ENCODE measurements at places on chromosomes 6 and 20.
A peak's percentile ranks its signal among the peaks of the same experiment; 100 is the strongest.

DNA sequence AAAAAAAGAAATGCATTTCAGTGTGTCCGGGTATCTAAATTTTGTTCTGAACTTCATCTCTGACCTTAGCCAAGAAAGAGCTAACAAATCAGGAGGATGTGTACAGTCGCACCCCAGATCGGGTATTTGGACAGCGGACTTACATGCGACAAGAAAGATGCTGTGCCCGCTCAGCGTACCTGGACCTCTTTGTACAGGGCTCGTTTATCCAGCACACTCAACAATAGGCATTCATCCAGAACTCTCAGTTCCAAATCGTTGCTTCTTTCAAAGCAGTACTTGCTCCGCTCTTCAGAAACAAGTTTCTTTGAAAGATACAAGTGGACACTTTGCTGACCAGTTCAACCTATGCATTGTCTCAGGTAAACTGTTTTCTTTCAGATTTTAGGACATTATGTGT, 191.7 kb downstream of the LY86 start:
- DNase-seq: no peak

- no peak for DNase-seq
These were observed 333.3 kb upstream of the HSF2 start for GRCh38 chr6:122066200-122066599.

DNA sequence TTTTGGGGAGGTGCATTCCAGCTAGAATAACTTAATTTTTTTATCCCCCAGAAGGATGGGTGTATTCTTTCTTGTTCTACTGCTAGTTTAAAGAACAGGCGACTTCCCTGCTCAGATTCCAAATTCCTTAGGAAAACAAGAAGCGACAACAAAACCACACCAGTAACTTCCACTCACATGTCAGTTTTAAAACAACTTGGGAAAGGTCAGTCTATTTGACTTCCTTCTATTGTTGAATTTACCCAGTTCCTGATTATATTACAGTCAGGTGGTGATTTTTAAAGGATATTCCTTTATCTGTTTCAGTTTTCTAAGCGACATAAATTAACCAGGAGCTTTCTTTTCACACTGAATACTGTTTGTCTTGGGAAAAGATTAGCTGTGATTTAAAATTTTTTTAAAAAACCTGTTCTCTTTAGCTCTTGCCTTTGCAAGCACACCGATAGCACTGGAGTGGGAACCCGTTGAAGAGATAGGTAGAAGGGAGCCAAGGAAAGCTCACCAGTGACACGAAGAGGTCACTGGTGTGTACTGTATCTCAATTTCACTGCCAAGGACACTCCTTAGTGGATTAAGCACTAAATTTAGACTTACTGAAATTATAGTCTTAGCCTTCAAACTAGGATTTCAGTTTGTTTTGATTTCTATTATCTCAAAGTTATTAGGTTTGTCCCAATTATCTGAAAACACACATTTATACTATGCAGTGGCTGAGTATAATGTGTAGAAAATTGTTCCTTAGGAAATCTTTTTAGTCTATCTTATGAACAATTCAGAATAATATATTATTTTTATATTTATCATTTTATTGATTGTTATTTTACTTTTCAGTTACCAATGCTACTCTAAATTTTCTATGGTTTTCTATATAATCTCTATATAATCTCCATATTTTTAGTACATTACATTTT, 22.3 kb downstream of the MARCKS start:
- DNase-seq: peak; percentile 81

- no peak for DNase-seq
These were observed 47.0 kb downstream of the WDR27 start for GRCh38 chr6:169654598-169655391.

DNA sequence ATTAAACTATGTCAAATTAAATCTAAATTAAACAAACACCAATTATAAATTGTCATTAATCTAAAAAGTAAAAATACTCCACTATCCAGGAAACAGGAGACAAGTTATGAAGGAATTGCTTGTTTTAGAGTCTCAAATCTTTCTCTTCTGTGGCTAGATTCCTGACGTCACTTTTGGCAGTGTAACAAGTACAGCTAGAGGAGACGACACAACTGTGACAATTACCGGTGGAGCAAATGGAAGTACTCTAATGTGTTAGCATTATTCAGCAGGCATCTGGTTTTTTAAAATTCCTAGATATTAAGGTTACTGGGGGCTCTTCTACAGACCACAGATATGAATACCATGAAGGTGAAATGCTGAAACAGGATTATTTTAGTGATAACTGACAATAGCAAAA, 1042.7 kb downstream of the EPHA7 start:
- no peak for DNase-seq

DNA sequence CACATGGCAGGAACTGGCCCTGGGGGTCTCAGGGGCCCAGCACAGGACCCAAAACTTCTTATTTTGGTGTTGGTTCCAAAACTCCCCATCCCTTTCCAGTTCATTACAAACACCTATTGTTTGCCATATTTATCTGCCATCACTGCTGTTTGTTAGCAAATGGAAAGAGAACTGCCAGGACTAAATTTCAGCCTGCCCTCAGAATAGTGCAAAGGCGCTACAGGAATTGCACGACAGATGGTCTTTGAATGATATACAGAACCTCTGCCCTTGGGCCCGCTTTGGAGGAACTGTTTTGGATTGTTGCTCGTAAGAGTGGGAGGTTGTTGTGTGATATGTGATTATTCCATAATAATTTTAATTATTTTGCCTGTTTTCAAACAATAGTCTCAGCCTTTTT, 199.0 kb upstream of the FBXL4 start:
- DNase-seq: no peak

- DNase-seq: peak; percentile 95
These were observed 135.7 kb downstream of the BCAS1 start for GRCh38 chr20:53934421-53935343.

GRCh38 chr6:170049641-170050561, 241.0 kb downstream of the DLL1 start:
- DNase-seq: peak; percentile 26

GRCh38 chr6:132465530-132466485, 47.1 kb downstream of the STX7 start:
- DNase-seq: no peak

DNA sequence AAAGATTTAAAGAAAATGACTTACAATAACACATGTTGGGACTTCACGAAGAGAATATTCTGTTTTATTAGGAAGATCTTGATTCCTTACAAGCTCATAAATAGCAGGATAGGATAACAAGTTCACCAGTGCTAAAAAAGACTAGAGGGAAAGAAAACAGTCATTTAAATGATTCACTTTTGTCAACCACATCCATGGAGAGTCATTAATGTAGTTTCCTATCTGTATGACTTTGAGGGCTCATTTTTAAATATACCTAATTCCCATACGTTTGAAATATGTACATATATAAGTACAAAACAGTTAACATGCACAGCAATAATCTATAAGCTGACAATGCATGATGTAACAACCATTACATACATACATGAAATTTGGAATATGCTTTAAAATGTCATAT, 111.1 kb downstream of the TBC1D32 start:
- no peak for DNase-seq

GRCh38 chr20:63969838-63970713, at the start of gene ZNF512B:
Gene ZNF512B, minus strand, starts transcription at chr20:63969930. Its CDS starts 1,980 bp downstream, at chr20:63967950.
- DNase-seq: no peak

DNA sequence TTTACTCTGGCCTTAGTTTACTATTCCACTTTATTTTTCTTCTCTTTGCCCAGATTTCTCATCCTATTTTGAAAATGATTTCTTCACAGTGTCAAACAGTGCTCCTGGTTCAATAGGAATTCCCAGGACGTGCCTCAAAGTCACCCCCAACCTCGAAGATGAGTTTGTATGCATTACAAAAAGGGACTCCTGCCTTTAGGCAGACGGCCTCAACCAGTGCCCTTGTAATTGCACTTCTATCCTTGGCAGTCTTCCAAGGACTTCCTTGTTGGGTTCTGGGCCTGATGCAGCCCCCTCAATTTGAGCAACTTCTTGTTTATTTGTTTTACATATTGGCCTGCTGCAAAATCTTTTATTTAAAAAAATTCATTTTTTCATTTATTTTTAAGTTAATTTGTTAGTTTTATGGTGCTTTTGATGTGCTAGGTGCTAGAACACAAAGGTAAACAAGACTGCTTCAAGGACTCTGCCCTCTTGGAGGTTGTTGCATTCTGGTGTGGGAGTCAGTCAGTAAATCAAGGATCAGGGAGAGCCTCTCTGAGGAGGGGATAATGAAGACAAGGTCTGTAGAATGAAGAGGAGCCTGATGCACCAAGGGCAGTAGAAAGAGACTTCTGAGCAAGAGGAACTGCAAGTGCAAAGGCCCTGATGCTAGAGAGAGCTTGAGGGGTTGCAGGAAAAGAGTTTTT, 181.5 kb upstream of the LAMP5 start:
- DNase-seq: no peak

- no peak for DNase-seq
These were observed 45.5 kb upstream of the SUPT3H start for GRCh38 chr6:45423111-45423823.

DNA sequence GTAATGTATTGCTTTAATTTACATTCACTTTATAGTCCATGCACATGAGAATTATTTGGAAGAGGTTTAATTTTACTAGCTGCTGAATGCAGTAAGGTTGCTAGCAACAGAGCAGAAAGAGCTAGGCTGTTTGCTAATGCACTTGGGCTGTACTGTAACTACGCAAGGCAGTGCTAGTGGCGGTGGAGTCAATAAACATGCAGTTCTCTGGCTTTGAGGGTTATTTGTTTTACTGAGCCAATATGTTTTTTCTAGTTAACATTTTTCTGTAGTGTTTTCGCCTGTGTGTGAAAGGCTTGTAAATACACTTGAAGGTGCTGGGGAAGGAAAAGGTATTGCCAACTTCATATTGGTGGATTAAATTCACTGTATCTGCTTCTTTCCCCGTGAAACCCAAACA, 112.8 kb downstream of the BTBD3 start:
- DNase-seq: no peak

- peak; percentile 21 for DNase-seq
These were observed 972 bp downstream of the RNF8 start for GRCh38 chr6:37354526-37355384.

DNA sequence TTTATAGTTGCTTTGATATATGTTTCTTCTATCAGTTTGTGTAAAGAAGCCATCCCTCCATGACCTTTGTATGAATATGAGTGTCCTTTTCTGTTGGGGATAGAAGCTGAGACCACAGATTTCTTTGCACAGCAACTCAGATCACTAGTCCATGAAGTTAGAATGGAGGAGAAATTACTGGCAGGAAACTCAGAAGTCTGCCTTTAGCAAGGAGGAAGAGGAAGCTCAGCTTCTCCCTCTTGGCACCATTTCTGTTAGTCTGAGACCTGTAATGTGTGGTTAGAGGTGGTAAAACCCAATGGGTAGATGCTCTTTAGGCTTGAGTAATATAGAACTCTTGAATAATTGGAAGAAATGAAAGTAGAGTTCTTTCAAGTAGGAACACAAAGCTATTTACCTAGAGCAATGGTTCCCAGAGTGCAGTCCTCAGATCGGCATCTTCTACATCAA, 995.3 kb upstream of the FLRT3 start:
- no peak for DNase-seq

GRCh38 chr6:25232479-25232878, 46.7 kb upstream of the CARMIL1 start:
- no peak for DNase-seq

DNA sequence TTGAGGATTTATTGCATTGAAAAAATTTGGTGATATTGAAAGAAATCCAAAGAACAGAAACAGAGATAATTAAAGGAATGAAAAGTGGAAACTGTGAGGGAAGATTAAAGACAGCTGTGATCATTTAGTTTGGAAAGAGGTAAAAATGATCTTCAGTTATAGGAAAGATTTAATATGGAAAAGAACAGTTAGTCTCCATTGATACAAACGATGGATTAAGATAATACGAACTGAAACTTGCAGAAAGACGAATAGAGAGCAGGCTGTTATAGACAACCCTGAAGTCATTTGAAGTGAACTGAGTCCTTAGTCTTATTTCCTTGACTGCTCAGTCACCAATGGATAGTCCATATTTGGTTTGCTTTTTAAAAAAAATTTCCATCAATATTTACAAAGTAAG, 360.0 kb downstream of the NKAIN2 start:
- DNase-seq: no peak

- DNase-seq: peak; percentile 89
These were observed 26.8 kb downstream of the MANBAL start for GRCh38 chr20:37316116-37316774.

- DNase-seq: no peak
These were observed 780.9 kb downstream of the TBC1D32 start for GRCh38 chr6:120553353-120553752.

DNA sequence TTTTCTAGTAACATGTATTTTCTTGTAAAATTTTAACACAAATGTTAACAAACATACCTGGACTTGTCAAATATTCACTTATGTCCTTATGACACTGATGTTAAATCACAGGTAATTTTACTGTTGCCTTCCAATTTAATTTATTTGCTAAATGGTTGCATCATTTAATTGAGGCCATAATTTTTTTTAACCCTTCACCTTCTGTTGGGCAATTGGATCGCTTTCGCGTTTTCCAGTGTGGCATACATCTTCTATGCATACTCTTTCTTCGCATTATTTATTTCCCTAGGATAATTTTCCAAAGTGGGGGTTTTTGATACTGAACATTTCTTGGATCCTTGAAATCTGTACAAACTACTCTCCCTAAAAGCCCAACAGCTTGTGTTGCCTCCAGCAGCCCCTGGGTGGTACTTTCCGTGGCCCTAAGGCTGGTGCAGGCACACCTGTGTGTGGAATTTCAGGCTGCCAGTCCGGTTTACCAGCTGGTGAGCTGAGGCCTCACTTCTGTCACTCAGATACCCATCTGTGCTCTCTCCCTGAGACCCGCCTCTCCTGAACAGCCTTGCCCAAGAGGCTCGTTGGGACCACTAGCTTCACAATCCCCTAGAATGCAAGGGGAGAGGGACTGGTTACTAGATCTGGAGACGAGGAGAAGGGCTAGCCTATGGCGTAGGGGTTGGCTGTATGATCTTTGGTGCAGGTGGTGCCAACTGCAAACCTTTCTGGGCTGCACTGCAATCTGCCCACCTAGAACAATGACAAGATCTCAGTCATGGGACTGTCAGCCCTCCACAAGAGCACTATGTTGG, 11.2 kb upstream of the C20orf144 start:
- DNase-seq: no peak

- peak; percentile 79 for DNase-seq
These were observed 12.2 kb upstream of the NCOA3 start for GRCh38 chr20:47489448-47489872.

GRCh38 chr20:47572105-47572729, 70.5 kb downstream of the NCOA3 start:
- no peak for DNase-seq

- peak; percentile 97 for DNase-seq
These were observed 79.8 kb downstream of the KIF13A start for GRCh38 chr6:17907406-17908229.

GRCh38 chr6:1162367-1163275, 149.3 kb upstream of the FOXQ1 start:
- no peak for DNase-seq

GRCh38 chr6:47129129-47129528, 87.0 kb upstream of the ADGRF1 start:
- DNase-seq: no peak

All from KBM-7 (cell line).